ENCODE measurements at places on chromosomes 3 and 15. TPM values are rescaled to one million over a fixed set of nuclear protein-coding genes. Genes with fewer than 3 reads are reported as not detected.

EOGT gene
- polyA plus RNA-seq = 18.3 TPM

MAN2A2 gene
- polyA plus RNA-seq = 38.6 TPM

PTX3 gene
- polyA plus RNA-seq = 5.8 TPM

FANCD2OS gene
- not detected for polyA plus RNA-seq

SI gene
- not detected for polyA plus RNA-seq

FAM81A gene
- 1.1 TPM for polyA plus RNA-seq

MRPS11 gene
- polyA plus RNA-seq = 46.2 TPM

PLSCR5 gene
- polyA plus RNA-seq = not detected

GTF2A2 gene
- 123 TPM for polyA plus RNA-seq

TF gene
- polyA plus RNA-seq = 3.2 TPM

CTXN2 gene
- not detected for polyA plus RNA-seq

SLC22A13 gene
- polyA plus RNA-seq = 0.08 TPM

CDHR4 gene
- polyA plus RNA-seq = 0.12 TPM

SLC28A2 gene
- not detected for polyA plus RNA-seq

AMIGO3 gene
- 3.7 TPM for polyA plus RNA-seq

TRPC1 gene
- polyA plus RNA-seq = 6.8 TPM

PLA2G4D gene
- polyA plus RNA-seq = 0.15 TPM

GP9 gene
- 0.81 TPM for polyA plus RNA-seq
